IPS-NIHi11 (cell line): ENCODE measurements at places on chromosomes 7 and 10.

DNA sequence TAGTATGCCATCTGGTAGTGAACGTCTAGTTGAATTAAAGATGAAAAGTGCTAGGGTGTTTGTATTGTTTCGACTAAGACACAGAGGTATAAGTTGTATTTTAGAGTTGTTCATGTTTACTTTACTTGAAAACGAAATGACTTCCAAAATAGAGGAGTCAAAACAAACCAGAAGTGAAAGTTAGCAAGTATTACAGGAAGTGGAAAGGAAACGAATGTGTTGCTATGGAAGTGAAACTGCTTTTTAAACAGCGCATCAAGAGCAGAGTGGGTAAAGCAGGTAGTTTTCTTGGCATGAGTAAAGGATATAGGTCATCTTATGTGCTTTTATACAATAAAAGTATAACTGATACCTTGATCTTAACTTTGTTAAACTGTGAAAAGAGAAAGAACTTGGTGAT, 20.0 kb upstream of the GALNTL5 start:
- no peak for DNase-seq

- DNase-seq, result peak; percentile 73
Observed at GRCh38 chr7:43905956-43906330, 453 bp downstream of the URGCP start.

GRCh38 chr10:133471300-133472109, 17.8 kb downstream of the SCART1 start:
- no peak for DNase-seq

DNA sequence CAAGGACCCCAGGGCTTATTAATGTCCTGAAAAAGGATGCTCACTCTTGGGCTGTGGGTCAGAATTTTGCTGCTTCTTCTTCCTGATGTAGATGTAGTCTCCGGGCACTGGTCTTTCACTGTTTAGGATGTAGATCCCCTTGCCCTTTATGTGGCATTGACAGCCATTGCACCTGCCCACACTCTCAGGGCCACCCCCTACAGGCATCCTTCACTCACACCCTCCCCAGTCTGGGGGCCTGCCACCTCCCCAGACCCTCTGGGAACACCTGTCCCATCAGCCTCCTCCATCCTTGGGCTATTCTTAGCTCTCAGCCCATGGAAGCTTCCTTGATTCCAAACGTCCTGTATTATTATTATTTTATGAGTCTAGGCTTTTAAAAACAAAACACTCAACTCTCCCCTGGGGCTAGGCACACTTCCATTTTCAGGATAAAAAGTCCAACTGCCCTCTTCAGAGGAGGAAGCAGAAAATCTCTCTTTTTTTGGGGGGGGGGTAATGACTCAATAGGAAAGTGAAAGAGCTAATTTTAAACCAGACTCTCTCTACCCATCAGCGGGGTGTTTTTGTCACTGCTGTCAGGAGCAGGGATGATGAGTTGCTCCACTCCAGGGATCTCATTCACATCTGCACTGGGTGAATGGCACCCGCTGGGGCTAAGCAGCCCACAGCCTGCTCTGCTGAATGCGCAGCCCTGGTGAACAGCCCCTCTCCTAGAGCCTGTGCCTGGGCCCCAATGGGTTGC, 11.5 kb upstream of the KLRG2 start:
- DNase-seq, result no peak

DNA sequence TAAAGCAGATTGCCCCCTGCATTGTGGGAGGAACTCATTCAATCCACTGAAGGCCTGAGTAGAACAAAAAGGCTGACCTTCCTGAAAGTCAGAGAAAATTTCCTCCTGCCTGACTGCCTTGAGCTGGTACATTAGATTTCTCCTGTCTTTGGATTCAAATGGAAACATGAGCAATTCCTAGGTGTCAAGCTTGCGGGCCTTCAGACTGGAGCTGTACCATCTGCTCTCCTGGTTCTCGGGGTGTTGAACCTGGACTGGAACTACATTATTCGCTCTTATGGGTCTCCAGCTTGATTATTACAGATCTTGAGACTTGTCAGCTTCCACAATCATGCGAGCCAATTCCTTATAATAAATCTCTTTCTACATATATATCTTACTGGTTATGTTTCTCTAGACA, 173.6 kb upstream of the STEAP4 start:
- DNase-seq, result no peak

DNA sequence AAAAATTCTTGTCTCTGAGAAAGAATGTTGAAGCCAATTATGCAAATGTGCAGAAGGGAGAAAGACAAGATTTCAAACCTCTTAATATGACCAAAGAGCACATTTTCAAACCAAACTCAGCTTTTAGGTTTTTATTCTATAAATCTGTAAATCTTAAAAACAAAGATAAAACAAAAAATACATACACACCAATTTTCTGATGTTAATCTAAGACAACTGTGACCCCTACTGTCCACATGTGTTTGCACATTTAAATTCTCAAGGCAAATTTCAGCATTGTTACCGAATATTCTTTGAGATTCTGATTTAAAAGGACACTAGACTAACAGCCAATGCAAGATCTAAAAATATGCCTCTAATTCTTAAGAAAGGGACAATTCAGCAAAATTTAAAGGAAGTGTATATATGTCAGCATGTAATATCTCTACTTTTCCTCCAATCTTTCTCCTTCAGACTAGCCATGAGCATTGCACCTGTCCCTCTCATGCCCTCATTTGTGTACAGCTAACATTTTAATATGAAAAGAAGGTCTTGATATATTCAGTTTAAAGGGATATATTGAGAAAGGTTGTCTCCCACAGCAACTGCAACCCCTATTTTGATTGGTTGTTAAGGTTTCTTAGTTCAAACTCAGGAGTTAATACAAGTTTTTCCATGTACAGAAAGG, 417.9 kb downstream of the IPMK start:
- no peak for DNase-seq

- DNase-seq, result no peak
Observed at GRCh38 chr10:128605180-128605579, 479.0 kb upstream of the MKI67 start.

GRCh38 chr7:98956469-98956868, 78.1 kb downstream of the TRRAP start:
- DNase-seq, result no peak

DNA sequence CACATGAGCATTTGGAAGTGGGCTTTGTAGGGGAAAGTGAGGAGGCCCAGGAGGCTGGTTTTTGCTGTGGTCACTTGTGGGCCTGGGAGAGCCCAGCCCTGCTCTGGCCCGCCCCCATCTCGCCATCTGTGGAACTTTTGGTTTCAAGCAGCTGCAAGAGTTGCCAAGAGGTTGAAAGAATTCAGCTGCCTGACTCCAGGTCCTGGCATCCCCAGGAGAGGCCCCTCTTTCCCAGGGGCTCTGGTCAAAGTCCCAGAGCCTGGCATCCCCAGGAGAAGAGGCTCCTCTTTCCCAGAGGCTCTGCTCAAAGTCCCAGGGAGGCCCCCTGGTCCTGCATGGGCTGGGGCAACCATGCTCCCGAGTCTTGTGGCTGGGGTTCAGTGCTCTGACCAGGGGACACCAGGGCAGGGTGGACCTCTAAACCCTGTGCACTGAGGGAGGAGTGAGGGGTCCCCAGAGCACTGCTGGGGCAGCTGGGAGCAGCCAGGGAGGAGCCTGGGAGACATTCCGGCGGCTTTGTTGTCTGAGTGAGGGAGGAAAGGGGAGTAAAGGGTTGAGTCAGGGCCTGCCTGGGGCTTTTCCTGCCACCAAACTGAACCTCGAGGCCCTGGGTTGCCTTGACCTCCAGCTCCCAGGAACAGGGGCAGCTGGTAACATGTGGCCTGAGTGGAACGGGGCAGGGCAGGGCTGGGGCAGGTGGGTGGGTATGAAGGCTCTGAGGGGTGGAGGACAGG, 27.7 kb upstream of the CSGALNACT2 start:
- DNase-seq, result no peak

- peak; percentile 33 for DNase-seq
Observed at GRCh38 chr10:52313256-52313932, 687 bp upstream of the DKK1 start.
